Activated gamma-delta T cell treated with anti-CD3 and anti-CD28 coated beads, Interleukin-2, amount 50 U/mL, for 16 hours (primary cell): ENCODE measurements at places on chromosomes 6 and 20.

- DNase-seq: no peak
Observed at GRCh38 chr6:131898718-131899117, 52.5 kb downstream of the CCN2 start.

DNA sequence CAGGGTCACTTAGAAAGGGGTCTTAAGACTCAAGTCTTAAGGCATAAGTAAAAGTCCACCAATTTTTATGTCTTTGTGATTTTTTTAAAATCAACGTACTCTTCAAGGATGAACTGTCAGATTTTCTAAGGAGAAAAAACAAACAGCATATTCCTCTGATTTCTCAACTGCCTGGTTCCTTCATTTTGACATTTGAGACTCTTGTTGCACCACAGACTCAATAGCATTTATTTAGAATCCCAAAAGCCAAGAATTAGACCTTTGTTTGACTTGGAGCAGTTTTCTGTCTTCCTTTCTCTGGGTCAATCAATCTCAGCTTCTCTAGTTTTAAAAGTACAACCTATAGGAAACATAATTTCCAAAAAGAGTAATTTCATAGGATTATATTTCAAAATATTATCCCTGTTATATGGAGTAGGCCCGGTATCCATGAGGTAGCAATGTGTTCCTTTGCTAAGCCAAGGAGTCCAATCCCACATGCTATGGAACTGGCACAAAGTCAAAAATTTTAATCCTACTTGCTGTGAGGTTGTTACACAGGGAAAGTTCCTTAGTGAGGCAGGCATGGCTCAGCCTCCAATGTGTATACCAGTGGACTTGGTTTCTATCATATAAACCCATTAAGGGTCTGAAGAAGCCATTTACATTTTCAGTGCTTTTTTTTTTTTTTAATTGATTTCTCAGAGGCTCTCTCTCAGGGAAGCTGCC lies 405.7 kb downstream of the KIF16B start:
- DNase-seq: no peak

GRCh38 chr6:115133790-115134189 lies 791.0 kb upstream of the HS3ST5 start:
- no peak for DNase-seq

DNA sequence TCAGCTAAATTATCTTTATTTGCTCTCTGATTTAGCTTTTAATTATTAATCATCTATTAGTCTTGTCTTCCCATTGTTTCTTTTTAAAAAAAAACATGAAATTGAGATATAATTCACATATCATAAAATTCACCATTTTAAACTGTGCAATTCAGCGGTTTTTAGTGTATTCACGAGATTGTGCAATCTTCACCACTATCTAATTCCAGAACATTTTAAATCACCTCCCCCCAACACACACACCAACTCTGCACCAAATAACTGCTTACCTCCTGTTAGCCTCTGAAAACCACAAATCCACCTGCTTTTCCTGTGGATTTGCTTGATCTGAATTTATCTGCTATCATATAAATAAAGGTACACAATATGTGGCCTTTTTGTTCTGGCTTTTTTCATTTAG lies 8.8 kb upstream of the ABRACL start:
- no peak for DNase-seq

DNA sequence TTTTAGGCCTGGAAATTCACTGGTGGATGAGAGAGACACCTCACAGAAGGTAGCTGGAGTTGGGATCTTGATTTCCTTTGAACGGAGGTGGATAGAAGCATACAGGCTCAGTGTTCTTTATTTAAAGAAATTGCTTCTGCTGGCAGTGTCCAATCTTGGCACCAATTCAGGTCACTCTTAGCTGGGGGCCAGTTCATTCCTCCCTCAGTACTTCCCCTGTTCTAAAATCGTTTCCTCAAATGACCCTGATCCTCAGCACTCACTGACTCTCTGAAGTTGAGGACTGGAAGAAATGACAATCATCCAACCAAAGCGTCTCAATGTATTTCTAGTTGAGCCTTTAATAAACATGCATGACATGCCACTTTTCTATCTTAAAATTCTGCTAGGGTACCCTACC lies 472.5 kb upstream of the BTBD3 start:
- DNase-seq: no peak
